GM06990 (cell line): ENCODE measurements at places on chromosomes 7 and 10.
A peak's percentile ranks its signal among the peaks of the same experiment; 100 is the strongest.

DNA sequence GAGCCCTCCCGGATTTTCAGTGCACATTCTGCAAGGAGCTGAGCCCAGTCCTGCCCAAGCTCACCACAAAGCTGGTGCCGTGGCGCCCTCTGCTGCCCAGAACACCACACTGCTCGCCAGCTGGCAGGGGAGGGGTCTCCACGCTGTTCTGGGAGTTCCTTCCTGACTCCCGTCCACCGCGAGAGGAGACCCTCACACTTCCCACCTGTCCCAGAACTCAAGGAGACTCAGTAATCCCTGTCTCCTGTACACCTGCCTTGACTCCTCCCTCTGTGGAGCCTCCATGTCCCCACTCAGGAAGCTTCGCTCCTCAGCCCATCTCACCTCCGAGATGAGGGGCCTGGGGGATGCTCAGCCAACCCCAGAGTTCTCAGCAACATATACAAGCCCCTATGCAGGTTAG lies 11.3 kb downstream of the C10orf105 start:
- DNase-seq, result peak; percentile 59

DNA sequence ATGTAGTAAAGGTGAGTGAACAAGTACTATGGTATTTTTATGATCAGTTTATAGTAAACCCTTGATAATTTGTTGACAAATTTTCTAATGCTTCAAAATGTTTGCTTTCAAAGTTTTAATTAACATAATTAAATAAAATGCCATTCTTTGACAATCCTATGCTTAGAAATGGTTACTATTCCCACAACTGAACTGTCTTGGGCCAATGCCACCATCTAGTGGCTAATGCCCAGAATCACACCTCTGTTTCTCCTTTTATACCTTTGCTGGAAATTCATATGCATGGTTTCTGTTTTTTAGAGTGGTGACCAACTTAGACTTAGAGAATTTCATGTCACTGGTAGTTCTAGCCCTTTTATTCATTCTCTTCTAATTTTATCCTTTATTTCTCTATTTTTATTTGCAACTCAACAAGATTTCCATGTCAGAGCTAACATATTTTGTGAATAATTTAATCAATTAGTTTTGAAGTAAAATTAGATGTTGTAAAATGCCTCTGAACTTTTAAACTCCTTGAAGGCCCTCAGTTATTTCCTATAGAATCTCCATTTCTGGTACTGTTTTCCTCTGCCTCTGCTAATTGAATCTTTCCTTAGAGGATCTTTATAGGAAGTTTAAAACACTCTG lies 31.1 kb downstream of the PCGF5 start:
- peak; percentile 29 for DNase-seq

- no peak for DNase-seq
Measured at GRCh38 chr7:134854816-134855215, 75.4 kb downstream of the CALD1 start.

- DNase-seq, result peak; percentile 22
Measured at GRCh38 chr10:28984431-28984830, 304.4 kb upstream of the LYZL1 start.

DNA sequence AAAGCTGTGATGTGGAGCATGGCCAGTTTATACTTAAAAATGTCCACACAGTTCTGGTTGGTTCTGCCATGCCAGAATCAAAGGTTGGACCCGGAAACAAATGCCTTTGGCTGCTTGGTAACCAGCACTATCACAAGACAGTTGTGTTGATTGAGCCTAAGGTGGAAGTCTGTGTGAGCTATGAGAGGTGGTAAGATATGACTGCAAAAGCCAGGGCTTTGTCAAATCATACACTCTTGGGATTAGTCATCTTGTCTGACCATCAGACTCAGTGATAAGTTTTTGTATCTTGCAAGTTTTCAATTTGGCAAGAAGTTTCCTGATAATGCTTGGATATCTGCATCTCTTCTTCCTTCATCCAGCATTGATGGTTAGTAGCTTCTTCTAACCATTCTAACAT lies 35.5 kb downstream of the GPR141 start:
- DNase-seq, result peak; percentile 20

- no peak for DNase-seq
Measured at GRCh38 chr10:122435212-122435827, 19.1 kb upstream of the ARMS2 start.

GRCh38 chr10:110017907-110018306 lies 10.1 kb downstream of the ADD3 start:
- no peak for DNase-seq

DNA sequence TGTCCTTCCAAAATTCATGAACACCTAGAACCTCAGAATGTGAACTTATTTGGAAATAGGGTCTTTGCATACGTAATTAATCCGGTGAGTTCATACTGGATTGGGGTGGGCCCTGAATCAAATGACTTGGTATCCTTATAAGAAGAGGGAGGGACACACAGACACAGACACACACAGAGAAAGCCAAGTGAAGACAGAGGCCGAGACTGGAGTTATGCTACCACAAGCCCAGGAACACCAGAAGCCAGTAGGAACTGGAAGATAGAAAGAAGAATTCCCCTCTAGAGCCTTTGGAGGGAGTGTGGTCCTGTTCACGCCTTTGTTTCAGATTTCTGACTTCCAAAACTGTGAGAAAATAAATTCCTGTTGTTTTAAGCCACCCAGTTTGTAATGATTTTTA lies 17.1 kb upstream of the PHF14 start:
- DNase-seq, result no peak

DNA sequence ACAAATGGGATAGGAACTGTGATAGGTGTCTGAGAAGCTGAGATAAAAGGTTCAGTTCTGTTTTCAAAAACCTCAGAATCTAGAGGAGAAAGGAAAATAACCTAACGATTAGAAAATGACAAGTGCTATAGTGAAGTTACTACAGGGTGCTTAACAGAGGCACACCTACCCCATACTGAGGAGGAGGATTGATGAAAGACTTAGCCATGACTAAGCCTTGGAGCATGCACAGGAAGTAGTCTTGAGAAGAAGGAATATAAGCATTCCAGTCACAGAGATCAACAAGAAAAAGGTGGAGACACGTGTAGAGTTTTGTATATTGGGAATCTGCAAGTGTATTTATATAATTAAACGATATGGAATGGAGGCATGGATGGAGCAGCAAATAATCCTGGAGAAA lies 1225.5 kb upstream of the CELF2 start:
- DNase-seq, result no peak

GRCh38 chr10:128068398-128069285 lies 57.6 kb downstream of the MKI67 start:
- DNase-seq, result no peak

GRCh38 chr7:37531225-37531624 lies 82.6 kb upstream of the ELMO1 start:
- DNase-seq, result no peak

DNA sequence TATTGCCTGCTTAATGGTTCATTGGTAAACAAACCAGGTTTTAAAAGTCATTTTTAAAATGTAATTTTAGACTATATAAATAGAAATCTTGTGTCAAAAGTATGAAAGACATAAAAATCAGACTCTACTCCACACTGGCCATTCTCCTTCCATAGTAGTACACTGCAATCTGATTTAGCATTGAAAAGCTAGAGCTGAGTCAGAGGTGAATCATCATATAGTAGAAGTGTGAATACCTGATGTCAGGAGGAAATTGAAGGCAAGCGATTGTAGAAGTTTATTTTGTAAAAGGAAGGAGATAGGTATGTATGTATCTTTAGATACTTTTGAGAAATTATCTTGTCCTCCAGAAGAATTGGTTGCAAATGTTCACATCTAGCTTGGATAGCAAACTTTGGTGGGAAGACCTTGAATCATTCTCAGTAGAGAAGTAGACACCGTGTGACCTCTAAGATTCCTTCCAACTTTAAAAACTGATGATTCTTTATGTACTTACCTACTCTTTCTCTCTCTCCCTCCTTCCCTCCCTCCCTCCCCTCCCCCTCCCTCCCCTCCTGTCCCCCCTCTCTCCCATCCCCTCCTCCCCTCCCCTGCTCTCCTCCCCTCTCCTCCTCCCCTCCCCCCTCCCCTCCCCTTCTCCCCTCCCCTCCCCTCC lies 88.1 kb downstream of the BTAF1 start:
- no peak for DNase-seq

GRCh38 chr10:71746344-71747037 lies 26.8 kb downstream of the VSIR start:
- no peak for DNase-seq

- no peak for DNase-seq
Measured at GRCh38 chr7:158963771-158964241, 107.4 kb downstream of the DYNC2I1 start.

GRCh38 chr7:95407751-95408150 lies 11.6 kb upstream of the PON3 start:
- no peak for DNase-seq

DNA sequence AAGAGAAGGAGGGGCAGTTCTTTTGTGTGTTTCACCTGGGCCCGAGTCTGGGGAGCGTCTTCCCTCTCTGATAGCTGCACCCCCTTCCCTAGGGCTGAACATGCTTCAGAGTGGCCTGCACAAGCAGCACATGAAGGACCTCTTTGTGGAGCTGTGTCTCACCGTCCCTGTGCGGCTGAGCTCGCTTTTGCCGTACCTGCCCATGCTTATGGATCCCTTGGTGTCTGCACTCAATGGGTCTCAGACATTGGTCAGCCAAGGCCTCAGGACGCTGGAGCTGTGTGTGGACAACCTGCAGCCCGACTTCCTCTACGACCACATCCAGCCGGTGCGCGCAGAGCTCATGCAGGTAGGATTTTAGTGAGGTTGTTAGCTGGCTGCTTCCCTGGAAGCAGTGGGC lies 39.0 kb downstream of the TRRAP start:
- DNase-seq, result no peak

GRCh38 chr7:952548-953441 lies 1.7 kb downstream of the ADAP1 start:
- DNase-seq, result no peak

- DNase-seq, result no peak
Measured at GRCh38 chr7:83819911-83820310, 171.0 kb upstream of the SEMA3E start.

DNA sequence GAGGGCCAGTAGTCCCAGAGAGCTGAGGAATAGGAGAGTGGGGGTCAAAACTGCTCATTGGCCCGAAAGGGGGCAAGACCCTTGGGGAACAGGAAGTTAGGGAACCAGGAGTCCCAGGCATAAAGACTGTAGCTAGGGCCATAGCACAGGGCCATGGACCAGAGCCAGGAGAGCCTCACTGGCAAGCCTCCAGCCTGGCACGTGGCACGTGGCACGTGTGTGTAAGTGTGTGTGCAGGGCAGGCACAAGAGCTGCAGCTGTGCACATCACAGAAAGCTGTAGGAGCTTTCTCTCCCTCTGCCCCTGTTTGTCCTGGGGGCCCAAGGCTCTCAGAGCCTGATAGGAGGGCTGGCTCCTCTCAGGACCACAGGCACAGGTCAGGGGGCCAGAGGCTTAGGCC lies 47.8 kb upstream of the SLF2 start:
- no peak for DNase-seq

GRCh38 chr10:101484175-101484745 lies 103.8 kb downstream of the POLL start:
- no peak for DNase-seq

DNA sequence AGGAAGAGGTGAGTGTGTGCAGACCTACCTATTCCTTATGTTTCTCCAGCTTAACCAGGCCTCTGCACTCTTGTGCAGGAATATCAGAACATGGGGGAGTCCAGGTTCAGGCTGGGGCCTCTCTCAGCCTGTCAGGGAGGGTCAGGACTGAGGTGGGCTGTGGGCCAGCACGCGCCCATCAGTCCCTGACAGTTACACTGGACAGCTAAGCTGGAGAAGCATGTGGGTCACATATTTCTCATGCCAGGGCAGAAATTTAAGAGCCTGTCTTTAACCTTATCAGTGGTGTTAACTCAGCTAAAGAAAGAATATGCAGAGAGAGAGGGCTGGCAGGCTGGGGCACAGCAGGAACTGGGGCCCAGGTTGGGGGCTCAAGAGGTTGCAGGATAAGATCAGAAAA lies 8.7 kb upstream of the POLD2 start:
- DNase-seq, result no peak

DNA sequence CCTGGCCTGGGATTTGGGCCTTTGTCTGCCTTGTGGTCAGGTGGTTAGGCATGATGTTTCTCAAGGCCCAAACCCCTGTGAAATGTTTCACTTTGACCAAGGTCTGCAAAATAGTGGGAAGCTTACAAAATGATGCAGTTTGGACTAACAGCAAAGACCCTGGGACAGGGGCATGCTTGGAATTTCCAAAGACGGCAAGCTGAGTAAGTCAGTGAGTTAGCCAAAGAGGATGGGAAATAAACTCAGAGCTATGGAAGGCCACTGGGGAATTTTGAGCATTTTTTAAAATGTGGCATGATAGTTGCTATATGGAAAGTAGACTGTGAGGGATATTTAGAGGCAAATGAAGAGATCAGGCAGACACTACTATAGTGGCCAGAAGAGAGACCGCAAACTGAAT lies 31.6 kb upstream of the PPP1R3C start:
- no peak for DNase-seq

DNA sequence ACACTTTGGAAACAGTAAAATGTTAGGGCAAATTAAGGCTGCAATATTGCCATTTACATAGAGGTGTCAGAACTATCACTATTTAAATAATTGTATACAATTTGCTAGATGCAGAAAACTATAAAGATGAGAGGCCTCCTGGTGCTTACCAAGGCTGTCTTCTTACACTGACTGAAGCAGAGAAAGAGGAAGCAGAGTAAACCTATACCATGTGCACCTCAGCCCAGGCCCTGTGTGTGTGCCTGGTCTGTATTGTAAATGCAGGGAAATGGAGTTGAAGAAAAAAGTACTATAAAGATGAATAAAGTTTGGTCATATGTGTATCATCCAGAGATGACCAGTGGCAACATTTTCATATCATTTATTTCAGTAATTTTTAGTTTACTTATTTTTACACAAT lies 29.2 kb downstream of the ELMO1 start:
- no peak for DNase-seq

- DNase-seq, result no peak
Measured at GRCh38 chr10:96992721-96993120, 160.6 kb downstream of the LCOR start.

DNA sequence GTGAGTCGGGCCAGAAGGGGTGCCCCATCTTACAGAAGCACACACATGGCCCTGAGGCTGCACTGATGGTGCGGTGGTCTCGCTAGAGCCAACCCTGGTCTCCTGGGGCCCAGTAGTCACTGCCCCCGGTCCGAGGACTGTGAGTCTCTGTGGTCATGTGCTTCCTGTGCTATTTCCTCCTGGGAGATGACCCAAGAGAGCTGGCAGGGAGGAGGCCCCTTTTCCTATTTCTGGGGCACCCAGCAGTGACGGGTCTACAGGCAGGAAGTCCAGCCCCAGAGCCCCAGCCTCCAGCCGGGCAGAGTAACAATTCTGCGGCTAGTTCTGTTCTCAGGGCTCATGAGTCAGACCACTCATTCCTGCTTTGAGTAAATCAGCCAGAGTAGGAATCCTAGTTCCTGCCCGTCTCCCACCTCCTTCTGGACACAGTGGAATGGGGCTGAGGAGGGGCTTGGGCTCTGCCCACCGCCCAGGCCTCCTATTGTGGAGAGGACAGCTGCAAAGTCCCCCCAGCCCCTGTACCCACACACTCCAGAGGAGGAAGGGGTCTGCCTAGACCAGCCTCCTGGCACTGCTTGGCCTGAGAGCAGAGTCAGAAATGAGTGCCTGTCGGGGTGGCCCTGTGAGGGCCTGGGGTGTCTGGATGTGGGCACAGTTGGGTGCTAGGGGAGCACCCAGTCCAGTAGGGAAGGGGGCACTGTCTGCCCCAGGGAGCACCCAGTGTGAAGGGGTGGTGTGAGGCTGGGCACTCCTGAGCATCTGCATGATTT lies 80.5 kb upstream of the PPIF start:
- DNase-seq, result peak; percentile 81
